ENCODE measurements at places on chromosomes 6 and 20.
A peak's percentile ranks its signal among the peaks of the same experiment; 100 is the strongest.

DNA sequence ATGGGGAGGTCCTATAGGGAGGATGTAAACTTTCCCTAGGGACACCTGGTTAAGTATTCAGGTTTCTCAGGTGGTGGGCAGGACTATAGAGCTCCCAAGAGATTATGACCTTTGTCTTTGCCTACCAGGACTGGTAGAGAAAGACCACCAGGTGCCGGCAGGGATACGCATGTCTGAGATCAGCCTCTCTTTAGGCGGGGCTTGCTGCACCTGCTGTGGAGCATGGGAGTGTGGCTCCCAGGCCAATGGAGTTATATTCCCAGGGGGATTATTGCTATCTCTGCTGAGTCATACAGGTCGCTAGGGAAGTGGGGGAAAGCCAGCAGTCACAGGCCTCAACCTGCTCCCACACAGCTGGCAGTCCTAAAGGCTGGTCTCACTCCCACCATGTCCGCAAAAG is 280.5 kb upstream of the MMS22L start:
- DNase-seq, result no peak

DNA sequence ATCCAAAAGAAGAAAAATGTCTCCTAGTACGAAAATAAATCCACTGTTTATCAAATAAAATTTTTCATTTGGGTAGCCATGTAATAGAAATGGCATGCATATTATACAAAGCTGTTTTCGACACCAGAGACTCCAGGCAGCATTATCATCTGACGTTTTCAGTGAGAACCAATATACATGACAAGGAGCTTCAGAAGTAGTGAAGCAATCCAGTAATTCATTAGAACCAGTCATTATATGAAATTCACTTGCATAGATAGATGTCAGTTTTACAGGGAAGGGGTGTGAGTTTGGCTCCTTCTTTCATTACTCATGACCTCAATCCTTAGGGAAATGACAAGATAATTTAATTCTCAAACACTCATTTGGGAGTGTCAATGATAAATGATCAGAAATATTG is 14.7 kb downstream of the HTR1B start:
- DNase-seq, result no peak

- no peak for DNase-seq
Observed at GRCh38 chr20:44475372-44475693, 341 bp upstream of the TTPAL start.

DNA sequence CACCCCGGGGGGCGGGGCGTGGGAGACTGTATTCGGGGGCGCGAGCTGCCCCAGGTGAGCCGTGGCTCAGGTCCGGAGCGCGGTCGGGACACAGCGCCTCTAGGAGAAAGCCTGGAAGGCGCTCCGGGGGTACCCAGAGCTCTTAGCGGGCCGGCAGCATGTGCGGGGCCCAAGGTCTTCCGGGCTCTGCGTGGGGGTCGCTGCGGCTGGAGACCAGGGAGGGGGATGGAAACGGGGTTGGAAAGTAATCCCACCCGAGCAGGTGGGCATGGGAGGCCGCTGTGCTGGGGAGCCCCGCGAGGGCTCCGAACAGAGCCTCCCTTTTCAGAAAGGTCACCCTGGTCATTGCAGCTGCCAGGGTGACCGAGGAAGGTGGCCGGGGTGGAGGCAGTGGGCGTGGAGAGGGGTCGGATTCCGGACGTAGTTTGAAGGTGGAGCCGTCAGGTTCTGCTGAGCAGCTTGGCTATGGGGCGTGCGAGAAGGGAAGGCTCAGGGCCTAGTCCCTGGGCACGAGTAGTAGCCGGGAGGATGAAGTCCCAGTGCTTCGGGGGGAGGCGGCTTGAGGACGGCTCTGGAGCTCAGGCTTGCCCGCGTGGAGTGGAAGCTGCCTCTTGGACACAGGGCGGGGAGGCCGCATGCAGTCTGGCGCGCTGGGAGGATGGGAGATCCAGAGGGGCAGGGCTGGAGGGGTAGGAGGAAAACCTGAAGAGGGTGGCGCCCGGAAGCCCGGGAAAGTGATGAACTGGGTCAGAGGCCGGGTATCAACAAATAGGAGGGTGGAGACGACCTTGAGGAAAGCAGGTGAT is at the start of gene SIRT5:
TSS of gene SIRT5 (plus strand) at position 31 of the 806 bp plus-strand sequence. CDS start 9,510 bp downstream, outside the sequence.
- DNase-seq, result peak; percentile 67

DNA sequence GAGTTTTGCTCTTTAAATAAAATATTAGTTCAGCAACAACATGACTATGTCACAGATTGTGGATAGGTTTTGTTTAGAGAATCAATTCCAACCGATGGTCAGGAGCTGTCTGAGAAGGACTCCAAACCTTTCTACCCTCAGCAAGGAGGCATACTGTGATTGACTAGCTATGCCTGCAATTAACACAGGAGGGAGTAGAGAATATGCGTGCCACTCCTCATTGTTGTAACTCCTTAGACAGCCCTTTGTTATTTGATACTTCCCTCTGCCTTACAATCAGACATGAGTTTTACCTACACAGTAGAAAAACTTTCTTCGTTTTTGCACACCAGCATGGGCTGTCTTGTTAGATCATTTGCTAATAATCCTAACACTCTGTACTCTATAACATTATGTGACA is 796.5 kb downstream of the PRIM2 start:
- DNase-seq, result no peak
